ENCODE measurements at places on chromosomes 6 and 20. TPM values are rescaled to one million over a fixed set of nuclear protein-coding genes. Genes with fewer than 3 reads are reported as not detected.

The FAM209B gene
- not detected for total RNA-seq

The RTN4IP1 gene
- 6.5 TPM for total RNA-seq

The HLA-DRB1 gene
- total RNA-seq: 2.3 TPM

The MCCD1 gene
- total RNA-seq: not detected

The GJE1 gene
- total RNA-seq: not detected

The RNGTT gene
- total RNA-seq: 24.9 TPM

The HDGFL1 gene
- not detected for total RNA-seq

The OGFR gene
- total RNA-seq: 80.9 TPM

The GSTA2 gene
- total RNA-seq: not detected

The APOM gene
- 0.30 TPM for total RNA-seq

The CST11 gene
- total RNA-seq: not detected

The ADAM33 gene
- total RNA-seq: 0.76 TPM

The ZNF341 gene
- 0.76 TPM for total RNA-seq

The ZNF165 gene
- total RNA-seq: 0.46 TPM

The BFSP1 gene
- 2.9 TPM for total RNA-seq

The OR2H2 gene
- total RNA-seq: not detected

The SNRPB gene
- total RNA-seq: 481 TPM

The LY6G5C gene
- under 0.01 TPM for total RNA-seq

The PIM1 gene
- 3.6 TPM for total RNA-seq

The SEL1L2 gene
- not detected for total RNA-seq

The PDE7B gene
- total RNA-seq: 18.8 TPM

The PABPC1L gene
- total RNA-seq: 2.9 TPM

The KCNS1 gene
- total RNA-seq: 0.65 TPM

The RALGAPA2 gene
- total RNA-seq: 17.9 TPM

The FUT9 gene
- not detected for total RNA-seq

The APCDD1L gene
- 6.5 TPM for total RNA-seq

The HLA-DPA1 gene
- total RNA-seq: 0.65 TPM

The ZSCAN23 gene
- 0.97 TPM for total RNA-seq

The SNAI1 gene
- 0.46 TPM for total RNA-seq

The CEP43 gene
- total RNA-seq: 21.4 TPM

The TSHZ2 gene
- total RNA-seq: under 0.01 TPM

The MYH7B gene
- total RNA-seq: not detected

The SLCO4A1 gene
- total RNA-seq: 3.6 TPM

The RSPO3 gene
- total RNA-seq: 5.8 TPM

The RIMS4 gene
- not detected for total RNA-seq

The PPARD gene
- 3.3 TPM for total RNA-seq

The ADGRF5 gene
- total RNA-seq: 2.9 TPM

The SAMD3 gene
- total RNA-seq: not detected

The SLC16A10 gene
- not detected for total RNA-seq

The NKAPL gene
- total RNA-seq: 0.30 TPM

The ABHD16B gene
- total RNA-seq: not detected

The ERVFRD-1 gene
- not detected for total RNA-seq

The SMAP1 gene
- 14.9 TPM for total RNA-seq

The CEP85L gene
- 7.8 TPM for total RNA-seq

The OR2B6 gene
- total RNA-seq: not detected

The FOXA2 gene
- total RNA-seq: not detected

The RNF144B gene
- total RNA-seq: 269 TPM

The IMPG1 gene
- total RNA-seq: under 0.01 TPM

The FABP7 gene
- not detected for total RNA-seq

The RPP40 gene
- 20.2 TPM for total RNA-seq

The FAM83B gene
- not detected for total RNA-seq

The FAM162B gene
- 0.30 TPM for total RNA-seq

The TCF21 gene
- 0.15 TPM for total RNA-seq

The MEI4 gene
- not detected for total RNA-seq
